ENCODE measurements at places on chromosomes 4 and X.

- no peak for DNase-seq
These were observed 9.7 kb upstream of the COMMD8 start for GRCh38 chr4:47473141-47473750.

DNA sequence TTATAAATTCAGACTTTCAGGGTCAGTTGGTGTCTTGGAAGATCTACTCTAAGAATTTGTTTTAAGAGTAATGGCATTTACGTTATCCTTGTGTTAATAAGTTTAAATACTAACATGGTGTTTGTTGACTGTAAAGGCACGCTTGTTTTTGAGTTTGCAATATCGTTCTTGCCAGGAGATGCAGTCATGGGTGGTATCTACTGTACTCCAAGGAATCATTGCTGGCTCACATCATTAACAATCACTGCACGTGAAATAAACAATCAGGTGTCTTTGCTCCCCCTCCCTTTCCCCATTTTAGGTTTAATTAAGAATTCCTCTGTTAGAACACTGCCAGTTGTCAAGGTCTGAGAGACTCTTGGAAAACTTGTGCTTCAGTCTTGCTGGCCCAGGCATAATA is 1.6 kb downstream of the HHIP start:
- DNase-seq = no peak

DNA sequence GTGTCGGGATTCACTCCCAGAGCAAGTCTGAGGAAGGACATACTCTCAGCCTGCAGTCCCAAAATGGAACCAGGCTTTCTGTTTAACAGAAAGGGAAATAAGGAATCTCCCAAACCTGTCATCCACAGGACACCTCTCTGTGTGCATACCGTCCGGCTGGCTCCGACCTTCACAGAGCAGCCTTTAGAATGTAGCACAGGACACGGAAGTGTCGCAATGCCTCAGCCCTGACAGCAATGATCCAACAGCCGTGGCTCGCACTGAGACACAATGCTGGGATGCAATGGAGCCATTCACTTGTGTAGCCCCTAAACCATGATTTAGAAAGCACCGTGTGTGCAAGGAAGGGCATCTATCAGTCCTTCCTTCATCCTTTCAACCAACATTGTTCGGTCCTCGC is 15.5 kb upstream of the HELT start:
- DNase-seq = no peak

DNA sequence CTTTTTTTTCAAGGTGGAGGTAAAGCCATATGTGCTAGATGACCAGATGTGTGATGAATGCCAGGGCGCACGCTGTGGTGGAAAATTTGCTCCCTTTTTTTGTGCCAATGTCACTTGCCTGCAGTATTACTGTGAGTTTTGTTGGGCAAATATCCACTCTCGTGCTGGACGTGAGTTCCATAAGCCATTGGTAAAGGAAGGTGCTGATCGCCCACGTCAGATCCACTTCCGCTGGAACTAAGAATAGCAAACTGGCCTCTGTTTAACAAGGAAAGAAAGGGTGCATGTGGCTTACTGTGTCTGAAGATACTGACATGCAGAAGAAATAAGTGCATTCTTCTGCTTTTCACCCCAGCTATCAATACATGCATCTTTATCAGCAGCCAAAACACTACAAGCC is 63.9 kb downstream of the CPEB2 start:
- no peak for DNase-seq

- no peak for DNase-seq
These were observed 3.4 kb upstream of the INTU start for GRCh38 chr4:127629371-127629770.

DNA sequence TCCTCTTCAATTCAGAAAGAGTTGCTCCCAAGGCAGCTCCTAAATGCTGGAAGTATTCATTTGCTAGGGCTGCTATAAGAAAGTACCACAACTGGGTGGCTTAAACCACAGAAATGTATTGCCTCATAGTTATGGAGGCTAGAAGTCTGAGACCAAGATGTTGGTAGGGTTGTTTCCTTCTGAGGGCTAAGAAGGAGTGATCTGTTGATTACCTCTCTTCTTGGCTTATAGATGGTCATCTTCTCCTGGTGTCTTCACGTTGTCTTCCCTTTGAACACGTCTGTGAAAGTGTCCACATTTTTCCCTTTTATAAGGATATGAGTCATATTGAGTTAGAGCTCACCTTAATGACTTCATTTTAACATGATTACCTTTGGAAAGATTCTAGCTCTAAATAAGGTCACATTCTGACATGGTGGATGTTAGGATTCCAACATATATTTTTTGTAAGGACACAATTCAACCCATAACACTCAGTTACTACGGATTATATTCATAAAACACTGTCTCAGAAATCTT is 266.3 kb downstream of the SPATA18 start:
- no peak for DNase-seq

DNA sequence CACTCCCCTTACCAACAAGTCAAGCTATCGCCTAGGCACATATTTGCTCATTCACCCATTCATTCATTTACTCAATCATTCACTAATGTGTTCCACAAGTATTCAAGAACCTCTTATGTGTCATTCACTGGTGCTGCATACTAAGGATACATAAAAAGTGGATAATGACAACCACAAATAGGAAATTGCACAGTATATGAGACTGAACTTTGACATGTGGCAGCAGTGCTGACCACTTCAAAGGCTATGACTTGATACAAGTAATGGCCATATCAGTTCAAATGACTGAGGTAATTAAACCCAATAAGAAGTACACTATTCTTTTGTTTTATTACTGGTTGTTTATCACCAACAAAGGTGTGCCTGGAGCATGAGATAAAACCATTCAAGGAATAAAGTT is 282.5 kb downstream of the KLHL13 start:
- DNase-seq = no peak

GRCh38 chrX:1453951-1454785 is 1.5 kb upstream of the ASMTL start:
- DNase-seq = peak; percentile 79

DNA sequence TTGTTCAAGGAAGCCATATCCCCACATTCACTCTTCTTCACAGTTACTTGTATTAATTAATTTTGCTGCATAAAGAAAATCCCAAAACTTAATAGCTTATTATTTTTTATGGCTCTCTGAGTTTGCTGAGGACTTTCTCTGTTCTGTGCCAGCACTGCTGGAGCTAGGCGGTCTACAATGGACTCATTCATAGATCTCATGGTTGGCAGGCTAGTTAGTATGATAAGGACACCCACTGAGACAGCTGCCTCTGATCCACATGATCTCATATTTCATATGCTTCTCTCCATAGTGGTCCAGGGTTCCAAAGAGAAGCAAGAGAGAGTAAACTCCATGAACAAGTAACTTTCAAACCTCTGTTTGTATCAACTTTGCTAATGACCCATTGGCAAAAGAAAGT is 170.2 kb downstream of the ADGRA3 start:
- no peak for DNase-seq

GRCh38 chr4:85113706-85114105 is 147.2 kb upstream of the WDFY3 start:
- peak; percentile 47 for DNase-seq

DNA sequence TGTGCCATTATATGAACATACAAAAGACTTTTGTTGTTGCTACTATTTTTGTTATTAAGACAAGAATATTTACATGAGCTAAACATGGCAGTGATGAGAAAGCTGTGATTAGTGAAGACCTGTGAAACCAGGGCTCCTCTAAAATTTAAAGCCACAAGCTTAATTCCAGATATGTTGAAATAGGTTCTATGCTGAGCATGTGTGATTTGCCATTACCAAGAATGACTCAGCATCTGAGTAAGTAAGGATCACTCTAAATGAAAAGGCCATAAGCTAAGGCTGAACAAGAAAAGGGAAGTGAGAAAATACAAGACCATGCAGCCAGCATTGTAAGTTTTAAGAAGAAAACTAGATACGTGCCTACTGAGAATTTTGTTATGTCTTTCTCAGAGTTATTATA is 75.9 kb upstream of the CAMK2D start:
- DNase-seq = peak; percentile 89

DNA sequence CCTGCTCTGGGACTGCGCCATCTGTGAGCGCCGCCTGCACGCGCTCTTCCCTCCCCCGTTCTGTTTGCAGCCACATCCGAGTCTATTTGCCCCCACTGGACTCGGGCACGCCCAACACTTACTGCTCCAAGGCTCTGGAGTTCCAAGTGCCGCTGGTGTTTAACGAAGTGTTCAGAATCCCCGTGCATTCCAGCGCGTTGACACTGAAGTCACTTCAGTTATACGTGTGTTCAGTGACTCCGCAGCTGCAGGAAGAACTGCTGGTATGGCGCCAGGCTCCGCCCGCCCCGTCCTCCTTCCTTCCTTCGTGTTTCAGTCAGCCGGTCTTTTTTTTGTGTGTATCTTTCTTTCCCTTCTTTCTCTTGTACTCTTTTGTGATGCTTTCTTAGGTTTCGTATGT is 30.7 kb upstream of the CLCN4 start:
- DNase-seq = no peak

GRCh38 chr4:149749784-149750183 is 65.9 kb downstream of the IQCM start:
- DNase-seq = no peak

DNA sequence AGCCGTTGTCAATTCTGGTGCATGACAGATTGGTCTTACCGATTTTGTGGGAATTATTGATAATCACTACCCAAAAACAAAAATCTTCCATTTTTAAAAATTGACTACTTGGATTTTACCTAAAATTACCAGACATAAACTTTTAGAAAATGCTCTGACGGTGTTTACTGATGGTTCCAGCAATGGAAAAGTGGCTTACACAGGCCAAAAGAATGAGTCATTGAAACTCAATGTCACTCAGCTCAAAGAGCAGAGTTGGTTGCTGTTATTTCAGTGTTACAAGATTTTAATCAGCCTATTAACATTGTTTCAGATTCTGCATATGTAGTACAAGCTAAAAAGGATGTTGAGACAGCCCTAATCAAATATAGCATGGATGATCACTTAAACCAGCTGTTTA is 23.0 kb upstream of the UGT2B17 start:
- no peak for DNase-seq

DNA sequence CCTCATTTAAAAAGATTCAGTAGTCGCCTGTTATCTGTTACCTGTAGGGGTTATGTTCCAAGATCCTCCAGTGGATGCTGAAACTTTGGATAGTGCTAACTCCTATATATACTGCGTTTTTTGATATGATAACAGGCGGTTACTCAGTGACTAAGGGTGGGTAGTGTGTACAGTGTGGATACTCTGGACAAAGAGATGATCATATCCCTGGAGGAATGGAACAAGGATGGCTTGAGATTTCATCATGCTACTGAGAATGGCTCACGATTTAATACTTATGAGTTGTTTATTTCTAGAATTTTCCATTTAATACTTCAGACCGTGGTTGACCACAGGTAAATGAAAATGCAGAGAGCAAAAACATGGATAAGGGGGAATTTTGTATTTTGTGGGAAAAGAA is 21.5 kb downstream of the FAM47E start:
- DNase-seq = peak; percentile 6

DNA sequence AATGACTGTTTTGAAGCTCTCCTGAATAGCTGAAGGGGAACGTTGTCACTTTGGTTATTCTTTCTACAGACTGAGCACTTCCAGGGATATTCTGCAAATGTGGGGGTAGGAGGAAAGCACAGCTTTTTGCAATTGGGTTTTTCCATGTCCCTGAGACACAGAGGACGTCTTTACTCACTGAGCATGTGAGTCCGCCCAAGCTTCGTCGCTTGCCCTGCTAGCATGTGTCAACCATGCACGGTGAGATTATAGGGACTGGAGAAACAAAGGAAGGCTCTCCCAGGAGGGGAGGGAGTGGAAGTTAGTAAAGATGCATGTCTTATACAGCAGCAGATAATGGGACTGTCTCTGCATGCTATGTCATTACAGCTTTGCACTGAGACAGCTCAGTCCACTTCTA is 111.5 kb upstream of the SFRP2 start:
- DNase-seq = no peak

GRCh38 chr4:145533001-145533400 is 51.3 kb downstream of the SMAD1 start:
- DNase-seq = peak; percentile 21

- no peak for DNase-seq
These were observed 41.3 kb downstream of the LRBA start for GRCh38 chr4:150973626-150974251.

DNA sequence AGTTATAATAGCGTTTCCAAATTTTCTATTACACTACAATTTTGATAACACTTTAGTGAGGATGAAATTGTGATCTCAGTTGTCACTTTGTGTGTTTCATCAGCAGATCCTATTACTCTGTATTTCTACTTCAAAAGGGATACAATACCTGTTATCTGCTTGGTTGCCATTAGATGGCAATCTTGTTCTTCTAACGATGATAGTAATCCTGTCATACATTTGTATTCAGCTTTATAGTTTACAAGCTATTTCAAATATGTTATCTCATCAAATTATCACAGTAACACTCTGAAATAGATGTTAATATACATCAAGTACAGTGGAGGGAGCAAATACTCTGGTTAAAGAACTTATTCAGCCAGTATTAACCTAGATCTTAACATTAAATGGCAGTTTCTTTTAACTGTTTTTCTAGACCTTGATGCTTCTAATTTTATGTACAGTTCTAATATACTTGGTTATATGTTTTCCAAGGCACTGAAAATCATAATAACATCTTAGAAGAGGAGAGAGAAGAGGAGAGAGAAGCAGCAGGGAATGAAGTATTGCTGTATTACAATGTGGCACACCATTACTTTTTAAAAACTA is 292.0 kb downstream of the CCSER1 start:
- DNase-seq = peak; percentile 46

DNA sequence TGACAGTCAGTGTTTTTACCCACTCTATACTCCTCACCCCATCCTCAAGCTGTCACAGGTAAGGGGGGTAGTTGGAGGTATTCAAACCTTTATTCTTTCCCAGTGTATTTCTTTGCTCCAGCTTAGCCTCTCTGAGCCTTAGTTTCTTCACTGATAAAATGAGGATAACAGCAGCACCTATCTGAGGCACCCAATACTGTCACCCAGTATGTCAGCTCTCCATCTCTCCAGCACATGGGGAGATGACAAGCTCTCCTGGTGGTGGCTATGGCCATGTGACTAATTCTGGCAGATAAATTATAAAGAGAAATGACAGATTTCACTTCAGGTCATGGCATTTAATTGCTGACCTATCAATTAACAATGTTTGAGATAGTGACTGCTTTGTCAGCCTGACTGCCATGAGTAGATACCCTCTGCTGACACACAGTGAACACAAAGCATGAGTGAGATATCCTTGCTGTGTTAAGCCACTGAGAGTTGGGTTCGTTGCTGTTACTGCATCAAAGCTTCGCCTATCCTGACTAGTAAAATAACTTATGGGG is 176.4 kb upstream of the TBC1D9 start:
- no peak for DNase-seq

DNA sequence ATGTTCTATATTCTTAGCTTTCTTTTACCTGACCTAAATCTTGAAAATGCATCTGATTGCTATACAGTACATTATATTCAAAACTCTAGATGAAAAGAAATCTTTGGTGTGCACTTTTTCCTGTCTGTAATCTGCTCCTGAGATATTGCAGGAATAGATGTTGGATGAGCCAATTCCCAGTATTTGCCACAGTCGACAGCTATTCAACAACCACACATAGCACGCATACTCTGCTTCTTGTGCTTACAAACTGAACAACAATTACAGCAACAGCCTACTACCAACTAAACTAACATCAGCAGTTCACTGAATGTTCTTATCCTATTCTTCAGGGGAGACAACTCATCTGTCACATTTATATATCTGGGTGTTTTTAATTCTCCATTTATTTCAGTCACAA is 573.9 kb upstream of the GRID2 start:
- DNase-seq = no peak

- DNase-seq = peak; percentile 51
These were observed 255.1 kb upstream of the VEGFC start for GRCh38 chr4:177047851-177048174.

Measured in fibroblast of skin of scalp (primary cell).